Endodermal cell (in vitro differentiated cells): ENCODE measurements at places on chromosomes 2 and 18. TPM values are rescaled to one million over a fixed set of nuclear protein-coding genes. Genes with fewer than 3 reads are reported as not detected.
A peak's percentile ranks its signal among the peaks of the same experiment; 100 is the strongest.

GRCh38 chr2:107402330-107402729, 424.4 kb upstream of the RGPD4 start:
- no peak overlapping the region for H3K4me3 ChIP-seq
- H3K27ac ChIP-seq = no peak overlapping the region
- H3K36me3 ChIP-seq = no peaks in the 10 kb centered on the region
- H3K4me1 ChIP-seq = no peaks in the 10 kb centered on the region
- no peaks in the 10 kb centered on the region for H3K27me3 ChIP-seq

DNA sequence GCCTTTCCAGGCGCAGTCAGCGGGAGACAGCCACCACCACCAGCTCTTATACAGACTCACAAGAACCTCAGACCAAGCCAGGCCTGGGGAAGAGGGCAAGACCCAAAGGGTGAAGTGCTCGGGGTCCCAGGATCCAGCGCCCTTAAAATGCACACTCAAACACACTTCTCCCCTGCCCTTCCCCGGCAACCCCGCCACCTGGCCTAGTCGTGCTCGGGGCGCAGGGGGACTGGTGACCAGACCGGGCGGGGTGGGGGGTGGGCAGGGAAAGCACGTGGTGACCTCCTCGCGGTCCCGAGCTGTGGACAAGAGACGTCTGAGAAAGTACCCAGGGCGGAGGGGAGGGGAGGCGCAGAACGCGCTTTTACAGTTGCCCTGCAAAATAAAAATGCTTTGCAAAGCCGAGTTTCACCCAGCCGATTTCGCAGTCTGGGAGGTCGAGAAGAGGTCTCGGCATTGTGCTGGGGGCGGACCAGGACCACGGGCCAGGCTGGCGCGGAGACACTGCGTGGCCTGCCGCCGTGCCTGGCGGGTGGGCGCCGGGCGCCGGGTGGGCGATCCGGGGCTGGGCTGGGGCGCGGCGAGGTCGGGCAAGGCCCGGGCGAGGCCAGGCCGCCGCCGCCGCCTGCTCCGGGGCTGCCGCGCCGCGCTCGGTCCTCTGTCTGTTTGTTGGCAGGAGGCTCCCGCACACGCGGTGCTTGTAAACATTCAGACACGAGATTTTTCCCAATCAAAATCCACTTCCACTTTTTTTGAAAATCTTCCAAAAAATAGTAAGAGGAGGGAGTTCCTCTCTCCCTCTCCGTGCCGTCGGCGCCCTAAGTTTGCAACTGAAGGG, 2.0 kb downstream of the BCL11A start:
- H3K36me3 ChIP-seq = no peaks in the 10 kb centered on the region
- no peaks in the 10 kb centered on the region for H3K4me1 ChIP-seq
- peak; percentile 85 for DNase-seq
- H3K27ac ChIP-seq = peak overlapping the region; percentile 72

GRCh38 chr2:241546771-241547498, 11.6 kb upstream of the BOK start:
- H3K27me3 ChIP-seq = peaks cover 15% of the 10 kb centered on the region
- peaks cover 8% of the 10 kb centered on the region for H3K4me1 ChIP-seq
- peak; percentile 69 for DNase-seq
- no peaks in the 10 kb centered on the region for H3K36me3 ChIP-seq
- H3K27ac ChIP-seq = peak overlapping the region; percentile 71
- no peak overlapping the region for H3K4me3 ChIP-seq

AKAIN1 gene
- total RNA-seq = not detected in 3 replicates

- no peak overlapping the region for H3K4me3 ChIP-seq
- H3K27me3 ChIP-seq = no peaks in the 10 kb centered on the region
- no peak for DNase-seq
- no peak overlapping the region for H3K27ac ChIP-seq
- H3K4me1 ChIP-seq = no peaks in the 10 kb centered on the region
Observed at GRCh38 chr2:225164401-225165050, 122.3 kb upstream of the DOCK10 start.

UGT1A5 gene
- total RNA-seq = not detected in 3 replicates

DNA sequence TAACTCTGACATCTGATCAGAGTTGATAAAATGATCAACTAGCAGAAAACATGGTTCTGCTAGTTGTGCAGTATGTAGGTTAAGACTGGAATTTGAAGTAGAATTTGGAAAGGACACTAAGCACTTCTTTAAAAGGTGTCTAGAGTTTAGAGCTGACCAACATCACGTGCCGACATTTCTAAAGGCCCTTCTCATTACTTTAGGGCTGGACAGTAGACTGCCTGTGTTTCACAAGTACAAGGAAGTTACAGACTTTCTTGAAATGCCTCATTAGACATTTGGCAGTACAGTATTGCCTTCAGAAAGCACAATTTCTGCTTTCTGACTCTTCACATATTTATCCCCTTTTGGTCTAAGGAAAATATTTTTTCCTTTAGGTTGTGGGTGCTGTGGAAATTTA, 255.3 kb downstream of the ZNF385B start:
- no peaks in the 10 kb centered on the region for H3K27me3 ChIP-seq
- H3K27ac ChIP-seq = no peak overlapping the region
- no peak overlapping the region for H3K4me3 ChIP-seq
- no peaks in the 10 kb centered on the region for H3K4me1 ChIP-seq

NCKAP5 gene
- total RNA-seq = 0.59 and 0.92 TPM in 2 replicates

PRKAG3 gene
- total RNA-seq = not detected in 2 replicates

HRH4 gene
- total RNA-seq = 0.20 to 0.52 TPM (median 0.23 TPM) in 3 replicates

DNA sequence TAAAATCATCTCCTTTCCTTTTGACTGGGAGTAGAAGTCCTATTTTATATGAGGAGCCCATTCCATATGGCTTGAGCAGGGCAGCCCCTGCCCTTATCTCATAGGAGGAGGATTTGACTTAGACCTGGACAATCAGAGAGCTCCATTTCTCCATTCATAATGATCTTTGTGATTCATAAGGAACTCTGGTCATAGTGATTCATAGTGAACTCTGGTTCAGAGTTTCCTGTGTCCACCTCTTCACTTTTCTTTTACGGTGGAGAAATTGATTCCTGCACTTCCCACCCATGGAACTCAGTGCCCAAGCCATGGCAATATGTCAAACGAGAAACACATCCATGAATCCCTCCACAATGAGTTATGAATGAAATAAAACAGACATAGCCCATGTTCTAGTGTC, 12.8 kb upstream of the MYO3B start:
- H3K4me3 ChIP-seq = no peak overlapping the region
- H3K27me3 ChIP-seq = no peaks in the 10 kb centered on the region
- DNase-seq = no peak
- H3K36me3 ChIP-seq = no peaks in the 10 kb centered on the region
- no peak overlapping the region for H3K27ac ChIP-seq

ACMSD gene
- not detected in 2 replicates for total RNA-seq

IGFBP5 gene
- total RNA-seq = 3.6 and 4.3 TPM in 2 replicates

GRCh38 chr2:160715428-160715827, 221.8 kb upstream of the RBMS1 start:
- DNase-seq = no peak
- no peaks in the 10 kb centered on the region for H3K27me3 ChIP-seq
- H3K36me3 ChIP-seq = no peaks in the 10 kb centered on the region
- H3K4me1 ChIP-seq = peaks cover 8% of the 10 kb centered on the region
- no peak overlapping the region for H3K27ac ChIP-seq

DNA sequence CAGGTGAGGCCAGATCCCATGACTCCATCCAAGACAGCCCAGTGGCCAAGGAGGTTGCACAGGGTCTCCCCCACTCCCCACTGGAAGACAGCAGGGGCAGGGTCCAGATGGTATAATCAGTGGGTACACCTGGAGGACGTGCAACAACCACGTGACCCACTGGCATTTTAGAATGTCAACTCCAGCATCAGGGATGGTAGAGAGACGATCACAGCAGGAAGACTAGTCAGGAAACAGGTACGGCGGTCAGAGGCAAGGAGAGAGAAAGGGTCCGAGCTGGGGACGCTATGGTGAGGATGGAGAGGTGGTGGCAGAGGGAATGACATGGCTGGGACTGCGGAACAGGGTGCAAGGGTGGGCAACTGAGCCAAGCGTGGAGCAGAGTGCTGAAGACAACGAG, 23.0 kb downstream of the SERTAD2 start:
- peaks cover 6% of the 10 kb centered on the region for H3K4me1 ChIP-seq
- DNase-seq = peak; percentile 44
- H3K27me3 ChIP-seq = no peaks in the 10 kb centered on the region
- H3K4me3 ChIP-seq = no peak overlapping the region

ZNF514 gene
- total RNA-seq = 31.6 to 38.8 TPM (median 37.1 TPM) in 3 replicates

VIT gene
- total RNA-seq = 0.45 and 0.53 TPM in 2 replicates

GRCh38 chr2:231104115-231104713, 20.6 kb downstream of the HTR2B start:
- peaks cover 72% of the 10 kb centered on the region for H3K36me3 ChIP-seq
- no peak overlapping the region for H3K4me3 ChIP-seq
- H3K27me3 ChIP-seq = no peaks in the 10 kb centered on the region
- no peak overlapping the region for H3K27ac ChIP-seq
- H3K4me1 ChIP-seq = peaks cover 2% of the 10 kb centered on the region

DNA sequence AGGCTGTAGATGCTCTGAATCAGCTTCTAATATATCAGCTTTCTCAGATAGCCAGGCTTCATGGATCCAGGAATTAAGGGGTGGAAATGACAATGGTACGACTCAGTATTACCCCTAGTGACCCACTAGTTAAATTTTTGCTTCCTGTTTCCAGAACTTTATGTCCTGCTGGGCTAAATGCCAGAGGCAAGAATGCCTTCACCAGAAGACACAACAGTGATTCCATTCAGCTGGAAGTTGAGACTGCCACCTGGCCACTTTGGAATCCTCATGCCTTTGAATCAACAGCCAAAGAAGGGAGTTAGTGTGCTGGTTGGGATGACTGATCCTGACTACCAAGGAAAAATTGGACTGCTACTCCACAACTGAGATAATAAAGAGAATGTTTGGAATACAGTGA, 239.1 kb downstream of the ASXL3 start:
- H3K36me3 ChIP-seq = no peaks in the 10 kb centered on the region
- no peak for DNase-seq
- no peaks in the 10 kb centered on the region for H3K27me3 ChIP-seq
- no peak overlapping the region for H3K4me3 ChIP-seq
- H3K27ac ChIP-seq = no peak overlapping the region

MAPK4 gene
- 1.4 and 2.0 TPM in 2 replicates for total RNA-seq

DNA sequence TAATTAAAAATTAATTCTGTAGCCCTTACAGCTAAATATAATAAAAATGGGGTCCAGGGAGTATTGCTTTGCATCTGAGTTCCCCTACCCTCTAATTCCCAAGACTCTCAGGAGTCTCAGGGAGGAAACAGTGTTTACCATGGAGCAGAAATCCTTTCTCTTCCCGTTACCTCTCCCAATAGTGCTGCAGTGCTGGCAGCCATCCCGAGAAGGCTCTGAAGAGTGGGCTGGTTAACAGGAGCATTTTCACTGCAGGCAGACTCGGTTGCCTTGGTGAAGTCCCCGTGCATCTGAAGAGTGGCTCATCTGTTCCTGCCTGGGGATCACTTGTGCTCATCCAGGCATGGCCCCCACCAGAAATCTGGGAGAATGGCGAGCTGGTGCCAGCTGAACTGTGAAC, 41.8 kb upstream of the TMEM178A start:
- H3K4me3 ChIP-seq = no peak overlapping the region
- H3K4me1 ChIP-seq = peaks cover 7% of the 10 kb centered on the region
- no peaks in the 10 kb centered on the region for H3K36me3 ChIP-seq
- DNase-seq = no peak
- H3K27ac ChIP-seq = no peak overlapping the region
- H3K27me3 ChIP-seq = no peaks in the 10 kb centered on the region

- no peak overlapping the region for H3K4me3 ChIP-seq
- H3K4me1 ChIP-seq = no peaks in the 10 kb centered on the region
- DNase-seq = peak; percentile 47
- H3K27ac ChIP-seq = no peak overlapping the region
Observed at GRCh38 chr2:84856787-84857186, 24.1 kb downstream of the TRABD2A start.

ARHGAP25 gene
- total RNA-seq = 0.63 to 1.9 TPM (median 0.82 TPM) in 3 replicates

GRCh38 chr2:157784169-157784822, 91.8 kb downstream of the ACVR1 start:
- H3K27me3 ChIP-seq = no peaks in the 10 kb centered on the region
- peaks cover 8% of the 10 kb centered on the region for H3K36me3 ChIP-seq
- H3K4me3 ChIP-seq = no peak overlapping the region
- H3K27ac ChIP-seq = no peak overlapping the region
- peaks cover 49% of the 10 kb centered on the region for H3K4me1 ChIP-seq

DNA sequence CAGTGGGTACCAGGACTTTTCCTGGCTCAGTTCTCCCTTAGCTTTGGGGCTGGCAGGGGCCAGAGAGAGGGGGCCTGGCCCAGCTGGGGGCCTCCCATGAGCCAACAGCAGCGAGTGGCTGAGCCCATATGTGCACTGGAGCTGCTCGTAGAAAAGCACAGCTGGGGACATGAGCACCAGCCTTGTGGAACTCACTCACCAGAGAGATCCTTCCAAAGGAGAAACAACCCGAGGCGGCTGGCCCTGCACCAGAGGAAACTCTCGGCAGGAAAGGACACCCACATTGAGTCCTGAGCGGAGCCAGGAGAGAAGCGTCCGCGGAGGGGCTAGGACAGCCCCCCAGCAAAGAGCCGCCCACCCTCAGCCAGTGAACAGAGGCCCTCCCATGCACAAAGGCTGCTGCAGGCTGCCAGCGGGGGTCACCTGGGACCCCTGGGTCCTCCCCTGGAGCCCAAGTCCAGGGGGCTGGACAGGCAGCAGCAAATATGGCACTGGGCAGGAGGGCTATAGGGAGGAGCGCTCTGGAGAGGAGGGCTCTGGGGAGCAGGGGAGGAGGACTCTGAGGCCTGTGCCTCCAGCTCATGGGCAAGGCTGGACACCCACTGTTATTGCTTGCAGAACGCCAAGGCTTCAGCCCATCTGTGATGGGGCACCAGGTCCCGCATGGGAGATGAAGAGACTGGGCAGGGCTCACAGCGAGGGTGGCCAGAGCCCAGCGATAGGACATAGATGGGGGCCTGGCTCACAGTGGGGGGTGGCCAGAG, 42.1 kb upstream of the SNED1 start:
- H3K4me1 ChIP-seq = no peaks in the 10 kb centered on the region
- H3K27ac ChIP-seq = no peak overlapping the region
- no peaks in the 10 kb centered on the region for H3K36me3 ChIP-seq
- no peak overlapping the region for H3K4me3 ChIP-seq
- H3K27me3 ChIP-seq = no peaks in the 10 kb centered on the region
- peak; percentile 38 for DNase-seq

DNA sequence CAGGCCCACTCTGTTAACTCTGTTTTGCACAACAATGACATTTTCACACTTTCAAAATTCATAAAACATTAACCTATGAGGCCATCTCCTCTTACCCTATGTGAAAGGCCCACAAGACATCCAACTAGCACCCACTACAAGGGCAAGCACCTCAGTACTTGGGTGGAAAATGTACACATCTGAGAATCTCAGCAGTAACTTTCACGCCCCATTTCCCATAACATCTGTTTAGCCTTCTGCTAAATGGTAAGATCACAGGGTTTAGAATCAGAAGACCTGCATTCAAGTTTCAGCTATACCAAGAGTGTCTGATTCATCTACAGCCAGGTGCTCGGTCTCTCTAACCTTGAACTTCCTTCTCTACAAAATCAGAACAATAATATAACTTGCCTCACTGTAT, 89.2 kb downstream of the SP100 start:
- no peak overlapping the region for H3K4me3 ChIP-seq
- no peaks in the 10 kb centered on the region for H3K27me3 ChIP-seq
- no peak overlapping the region for H3K27ac ChIP-seq
- no peaks in the 10 kb centered on the region for H3K36me3 ChIP-seq

CCDC142 gene
- total RNA-seq = 18.6 and 19.0 TPM in 2 replicates

- H3K27ac ChIP-seq = no peak overlapping the region
- H3K4me3 ChIP-seq = no peak overlapping the region
- no peak for DNase-seq
- no peaks in the 10 kb centered on the region for H3K36me3 ChIP-seq
Observed at GRCh38 chr18:67726882-67727281, 210.4 kb upstream of the DSEL start.

GRCh38 chr2:229111744-229112143, 159.3 kb downstream of the PID1 start:
- no peak overlapping the region for H3K4me3 ChIP-seq
- no peaks in the 10 kb centered on the region for H3K36me3 ChIP-seq
- no peak overlapping the region for H3K27ac ChIP-seq

LINC00305 gene
- total RNA-seq = not detected in 3 replicates

RAB17 gene
- 369 to 669 TPM (median 375 TPM) in 3 replicates for total RNA-seq
